ENCODE measurements at places on chromosomes 7 and 10.

DNA sequence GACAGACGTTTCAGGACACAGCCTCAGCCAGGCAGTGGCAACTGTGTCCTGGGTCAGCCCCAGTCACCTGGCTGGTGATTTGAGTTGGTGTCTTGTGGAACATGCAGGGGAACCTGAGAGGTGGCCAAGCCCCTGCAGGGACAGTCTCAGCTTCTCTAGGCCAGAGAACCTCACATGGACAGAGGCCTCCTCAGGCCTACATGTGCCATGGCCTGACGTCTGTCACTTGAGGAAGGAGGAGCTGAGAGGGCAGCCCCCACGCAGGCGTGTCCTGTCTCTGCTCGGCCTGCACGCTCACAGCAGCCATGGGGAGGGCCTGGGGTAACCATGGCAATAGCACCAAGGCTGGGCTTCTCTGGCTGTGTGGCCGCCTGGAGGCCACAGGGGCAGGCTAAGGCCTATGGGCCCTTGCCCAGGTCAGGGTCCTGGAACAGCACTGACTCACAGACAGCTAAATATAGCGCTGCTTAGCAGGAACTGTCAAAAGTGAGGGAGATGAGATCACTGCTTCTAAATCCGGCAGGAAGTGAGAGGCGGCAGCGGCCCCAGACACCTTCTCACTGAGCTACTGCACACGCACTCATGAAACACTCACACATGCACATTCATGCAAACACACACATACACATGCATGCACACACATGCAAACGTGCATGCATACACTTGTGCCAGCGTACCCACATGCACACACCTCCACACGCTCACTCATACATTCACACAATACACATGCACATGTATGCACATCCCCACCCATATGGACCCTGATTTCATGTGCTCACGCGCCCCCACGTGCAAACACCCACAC is 57.0 kb downstream of the YKT6 start:
- peak; percentile 90 for DNase-seq

DNA sequence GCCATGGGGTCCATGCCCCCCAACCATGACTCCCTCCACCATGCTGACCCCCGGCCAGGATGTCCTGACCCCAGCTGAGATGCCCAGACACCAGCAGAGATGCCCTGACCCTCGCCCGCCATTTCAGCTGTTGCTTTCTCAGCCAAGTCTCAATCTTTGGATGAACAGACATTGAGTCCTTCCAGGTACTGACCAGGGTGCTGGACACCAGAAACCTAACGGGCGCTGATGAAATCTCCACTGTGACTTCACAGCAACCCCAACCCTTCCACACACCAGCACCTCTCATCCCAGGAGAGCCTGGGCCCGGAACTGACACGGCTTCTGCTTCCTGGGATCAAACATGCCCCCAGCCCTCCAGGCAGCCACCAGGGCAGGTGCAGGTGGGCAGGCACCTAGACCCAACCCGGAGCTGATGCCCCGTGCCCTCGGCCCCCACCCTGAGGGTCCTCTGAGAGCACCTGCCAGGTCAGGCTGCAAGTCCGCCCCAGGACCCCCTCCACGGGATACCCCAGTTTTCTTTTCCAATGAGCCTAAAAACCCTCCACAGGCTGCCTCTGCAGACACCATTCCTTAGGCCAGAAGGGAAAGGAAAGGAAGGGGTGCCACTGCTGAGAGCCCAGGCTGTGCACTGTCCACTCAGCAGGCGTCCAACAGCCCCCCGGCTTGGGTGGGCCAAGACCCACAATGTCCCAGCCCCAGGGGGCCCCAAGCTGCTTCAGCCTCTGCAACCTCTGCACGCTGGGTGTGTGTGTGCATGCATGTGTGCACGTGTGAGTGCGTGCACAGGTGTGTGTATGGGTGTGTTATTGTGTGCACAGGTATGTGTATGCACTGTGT is 43.4 kb upstream of the PDGFA start:
- no peak for DNase-seq

DNA sequence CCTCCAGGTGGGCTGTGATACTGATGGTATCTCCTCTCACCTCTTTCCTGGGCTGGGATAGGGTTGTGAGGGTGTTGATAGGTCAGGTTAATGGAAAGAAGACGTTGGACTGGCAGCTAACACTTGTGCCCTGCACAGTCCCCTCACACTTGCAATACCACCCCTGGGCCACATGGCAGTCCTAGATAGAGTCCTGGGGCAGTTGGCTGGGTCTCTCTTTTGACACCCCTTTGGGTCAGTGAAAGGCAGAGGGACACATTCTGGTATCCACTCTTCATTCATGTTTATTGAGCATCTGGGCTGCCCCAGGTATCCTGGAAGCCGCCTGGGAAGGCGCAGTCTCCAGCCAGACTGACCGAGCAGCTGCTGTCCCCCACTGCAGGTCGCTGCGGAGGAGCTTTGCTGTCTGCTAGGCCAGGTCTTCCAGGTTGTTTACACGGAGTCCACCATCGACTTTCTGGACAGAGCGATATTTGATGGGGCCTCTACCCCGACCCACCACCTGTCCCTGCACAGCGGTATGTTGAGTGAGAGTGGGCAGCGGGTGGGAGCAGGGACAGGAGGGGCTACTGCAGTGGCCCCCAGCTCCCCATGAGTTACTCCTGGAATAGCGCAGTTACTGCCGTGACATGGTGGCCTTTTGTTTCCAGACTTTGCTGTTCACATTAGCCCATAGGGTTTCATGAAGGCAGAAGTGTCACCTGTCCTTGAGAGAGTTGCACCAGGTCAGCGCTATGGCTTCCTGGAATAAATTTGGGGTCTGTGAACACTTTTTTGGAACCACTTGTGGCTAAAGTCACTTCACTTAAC is 19.1 kb downstream of the NACAD start:
- no peak for DNase-seq

GRCh38 chr7:38628630-38629385 is 2.4 kb downstream of the AMPH start:
- DNase-seq = no peak

GRCh38 chr7:76238326-76238725 is 36.6 kb downstream of the SRRM3 start:
- no peak for DNase-seq

DNA sequence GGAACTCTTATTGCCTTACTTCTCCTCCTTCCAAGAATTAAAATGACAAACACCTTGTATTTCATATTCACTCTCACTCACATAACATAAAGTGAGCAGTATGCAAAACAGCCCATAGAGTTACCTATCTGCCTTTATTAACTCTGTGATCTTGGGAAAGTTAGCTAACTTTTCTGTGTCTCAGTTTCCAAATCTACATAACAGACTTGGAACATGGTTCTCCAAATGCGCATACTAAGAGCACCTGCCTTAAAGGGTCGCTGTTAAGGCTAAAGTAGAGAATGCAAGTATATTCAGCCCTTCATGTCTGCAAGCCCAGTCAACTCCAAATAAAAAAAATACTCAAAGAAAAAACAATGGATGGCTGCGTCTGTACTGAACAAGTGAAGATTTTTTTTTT is 121.8 kb upstream of the C1QL3 start:
- DNase-seq = no peak

GRCh38 chr7:83588602-83589240 is 60.2 kb downstream of the SEMA3E start:
- no peak for DNase-seq

GRCh38 chr10:75761289-75761688 is 329.9 kb downstream of the LRMDA start:
- no peak for DNase-seq

- no peak for DNase-seq
Measured at GRCh38 chr7:105127179-105127578, 113.2 kb downstream of the KMT2E start.

DNA sequence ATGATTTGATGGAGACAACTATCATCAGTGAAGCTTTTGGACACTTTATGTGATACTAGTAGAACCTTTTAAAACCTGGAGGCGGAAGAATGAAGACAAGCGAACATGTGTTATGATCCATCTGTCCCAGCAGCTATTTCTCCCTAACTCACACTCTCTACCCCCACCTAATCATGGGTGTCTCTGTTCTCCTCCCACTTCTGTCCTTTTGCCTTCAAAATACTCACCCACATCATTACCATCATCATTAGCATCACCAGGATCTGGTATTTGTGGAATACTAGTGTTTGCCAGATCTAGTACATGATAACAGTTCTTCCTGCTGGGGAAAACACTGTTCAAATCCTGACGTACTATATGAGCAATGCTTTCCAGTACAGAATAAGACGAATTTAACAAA is 287.7 kb downstream of the DOCK4 start:
- DNase-seq = no peak

DNA sequence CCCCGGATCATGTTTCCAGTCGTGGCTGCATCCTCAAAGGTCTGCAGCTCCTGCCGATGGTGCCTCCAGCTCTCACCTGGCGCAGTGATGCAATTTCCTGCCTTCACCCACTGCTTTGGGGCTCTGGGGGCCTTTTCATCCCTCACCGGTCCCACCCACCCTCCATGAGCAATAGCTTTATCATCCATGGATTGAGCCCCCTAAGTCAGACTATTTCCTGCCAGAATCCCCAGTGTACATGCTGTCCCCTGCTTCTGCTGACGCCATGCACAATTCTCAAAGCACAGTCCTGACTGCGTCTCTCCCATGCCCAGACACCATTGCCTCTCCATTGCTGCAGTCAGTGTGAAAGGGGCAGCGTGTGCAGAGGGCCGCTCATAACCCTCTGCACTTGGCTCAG is 49.7 kb downstream of the FAM241B start:
- no peak for DNase-seq

GRCh38 chr7:117446220-117446815 is 19.0 kb upstream of the ASZ1 start:
- no peak for DNase-seq

GRCh38 chr10:92990615-92991014 is 70.0 kb upstream of the CYP26C1 start:
- DNase-seq = peak; percentile 62

DNA sequence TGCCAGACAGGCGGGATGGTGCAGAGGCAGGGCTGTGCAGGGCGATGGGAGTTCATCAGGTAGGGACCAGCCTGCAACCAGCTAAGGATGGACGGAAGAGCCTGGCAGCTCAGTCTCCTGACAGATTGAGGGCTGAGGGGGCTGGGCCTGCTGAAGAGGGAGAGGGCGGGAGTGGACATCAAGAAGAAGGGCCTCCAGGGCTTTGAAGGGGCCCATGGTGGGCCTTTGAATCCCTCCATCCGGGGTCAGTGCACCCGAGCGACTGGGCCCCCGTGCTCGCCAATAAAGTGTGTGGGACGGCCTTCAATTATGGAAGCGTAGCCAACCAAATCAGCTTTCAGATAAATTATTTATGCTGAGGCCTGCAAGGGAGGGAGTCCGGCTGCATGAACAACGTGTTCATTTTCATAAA is 431.2 kb downstream of the RPS24 start:
- no peak for DNase-seq

DNA sequence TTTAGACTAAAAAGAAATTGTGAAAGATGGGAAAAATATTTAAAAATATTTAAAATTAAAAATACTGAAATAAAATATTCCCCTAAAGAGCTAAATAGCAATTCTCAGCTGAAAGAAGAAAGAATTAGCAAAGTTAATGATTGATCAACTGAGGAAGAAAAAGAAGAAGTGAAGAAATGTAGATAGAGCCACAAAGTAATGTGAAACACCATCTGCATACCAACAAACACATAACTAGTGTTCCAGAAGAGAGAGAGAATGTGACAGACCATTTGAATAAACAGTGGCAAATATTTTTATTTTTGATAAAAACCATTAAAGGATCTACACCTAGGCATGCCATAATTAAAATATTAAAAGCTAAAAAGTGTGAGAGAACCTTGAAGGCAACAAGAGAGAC is 784.5 kb upstream of the ZWINT start:
- no peak for DNase-seq

- DNase-seq = no peak
Measured at GRCh38 chr10:42960491-42960990, 116.3 kb upstream of the RET start.

- no peak for DNase-seq
Measured at GRCh38 chr10:38174336-38174735, 80.2 kb downstream of the ZNF37A start.

DNA sequence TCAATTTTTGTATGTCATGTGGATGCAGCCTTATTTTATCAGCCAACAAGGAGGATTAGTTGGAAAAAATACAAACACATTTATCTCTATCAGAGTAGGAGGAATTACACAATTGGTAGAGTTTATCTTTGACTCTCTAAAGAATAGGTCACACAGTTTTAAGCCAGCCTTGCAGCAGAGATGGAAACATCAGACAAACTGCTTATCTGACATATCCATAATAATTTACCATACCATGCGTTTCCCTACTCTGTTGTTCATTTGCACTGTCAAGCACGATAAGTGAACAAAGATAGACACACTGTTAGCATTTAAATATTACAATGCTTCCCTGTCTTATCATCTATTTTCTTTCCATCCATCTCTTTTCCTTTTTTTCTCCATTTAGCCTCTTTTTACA is 283.7 kb upstream of the SMIM30 start:
- no peak for DNase-seq

DNA sequence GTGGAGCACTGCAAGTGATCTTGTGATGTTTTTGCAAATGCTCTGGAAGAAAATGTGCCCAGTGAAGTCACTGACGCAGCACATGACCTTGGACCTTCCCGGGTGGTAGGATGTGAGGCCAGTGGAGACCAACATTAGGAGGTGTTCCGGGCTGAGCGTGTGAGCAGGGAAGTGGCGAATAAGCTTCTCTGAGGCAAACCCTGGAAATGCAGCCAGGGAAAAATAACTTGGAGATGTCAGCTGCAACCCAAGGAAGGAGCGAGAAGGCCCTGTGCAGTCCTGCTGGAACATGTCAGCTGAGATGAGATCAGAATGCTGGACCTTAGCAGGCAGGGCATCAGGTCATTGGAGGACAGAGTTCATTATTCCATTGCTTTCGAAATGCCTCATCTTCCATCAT is 18.6 kb upstream of the SDK1 start:
- DNase-seq = no peak

DNA sequence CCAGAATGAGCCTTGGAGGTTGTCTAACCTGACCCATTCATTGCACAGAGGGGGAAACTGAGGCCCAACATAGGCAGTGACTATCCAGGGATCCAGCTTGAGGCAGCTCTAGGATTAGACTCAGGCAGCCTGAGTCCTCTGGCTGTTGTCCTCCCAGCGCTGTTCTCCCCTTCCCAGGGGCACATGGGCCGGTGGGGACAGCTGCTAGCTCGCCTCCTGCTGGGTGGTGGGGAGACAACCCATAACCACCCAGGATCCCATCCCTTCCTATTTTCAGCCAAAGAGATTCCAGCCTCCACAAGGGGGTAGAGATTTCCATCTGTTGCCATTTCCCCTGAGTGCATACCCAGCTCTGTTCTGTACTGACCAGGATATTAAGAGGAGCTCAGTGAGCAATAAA is 145.1 kb upstream of the GPR26 start:
- DNase-seq = no peak

- DNase-seq = no peak
Measured at GRCh38 chr10:86644794-86645445, 9.4 kb upstream of the OPN4 start.

DNA sequence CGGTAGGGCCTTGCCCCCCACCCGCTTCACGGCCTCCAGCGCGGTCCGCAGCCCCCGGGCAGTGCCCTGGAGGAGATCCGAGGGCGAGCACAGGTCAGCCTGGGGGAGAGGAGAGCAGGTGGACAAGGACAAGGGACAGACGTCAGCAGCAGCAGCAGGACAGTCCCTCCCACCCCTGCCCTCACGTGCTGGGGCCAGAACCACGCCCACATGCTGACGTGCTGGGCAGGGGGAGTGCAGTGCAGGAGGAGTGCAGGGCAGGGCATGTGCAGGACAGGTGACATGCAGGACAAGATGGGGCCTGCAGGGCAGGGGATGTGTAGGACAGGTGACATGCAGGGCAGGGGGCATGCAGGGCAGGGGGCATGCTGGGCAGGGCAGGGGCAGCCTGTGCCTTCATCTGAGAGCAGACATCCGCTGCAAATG is 1.5 kb upstream of the SAP25 start:
- no peak for DNase-seq

- no peak for DNase-seq
Measured at GRCh38 chr7:122919643-122920181, 33.5 kb upstream of the CADPS2 start.

Measured in activated naive CD4-positive, alpha-beta T cell treated with anti-CD3 and anti-CD28 coated beads for 36 hours (primary cell).